ENCODE measurements at places on chromosomes 16 and 17.

- DNase-seq: no peak
Observed at GRCh38 chr17:81964081-81964849, 3.3 kb upstream of the NOTUM start.

- DNase-seq: peak; percentile 20
Observed at GRCh38 chr16:30623536-30624283, 13.5 kb upstream of the ZNF689 start.

DNA sequence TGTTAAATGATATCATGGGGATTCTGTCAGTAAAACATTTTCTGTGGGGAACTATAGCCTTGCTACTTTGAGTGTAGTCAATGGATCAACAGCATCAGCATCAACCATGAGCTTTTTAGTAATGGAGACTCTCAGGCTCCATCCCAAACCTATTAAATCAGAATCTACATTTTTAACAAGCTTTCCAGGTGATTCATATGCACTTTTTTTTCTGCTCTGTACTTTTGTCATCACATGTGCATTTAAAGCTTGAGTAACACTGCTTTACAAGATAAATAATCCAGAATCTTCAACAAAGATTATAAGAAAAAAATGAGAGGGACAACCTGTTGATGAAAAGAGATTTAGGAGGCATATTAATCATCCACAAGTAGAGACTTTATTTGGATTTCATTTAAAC is 23.5 kb downstream of the NUP93 start:
- no peak for DNase-seq

- no peak for DNase-seq
Observed at GRCh38 chr17:55652825-55653224, 69.8 kb downstream of the TMEM100 start.

- DNase-seq: peak; percentile 97
Observed at GRCh38 chr17:2192367-2193057, 111.1 kb downstream of the SMG6 start.

DNA sequence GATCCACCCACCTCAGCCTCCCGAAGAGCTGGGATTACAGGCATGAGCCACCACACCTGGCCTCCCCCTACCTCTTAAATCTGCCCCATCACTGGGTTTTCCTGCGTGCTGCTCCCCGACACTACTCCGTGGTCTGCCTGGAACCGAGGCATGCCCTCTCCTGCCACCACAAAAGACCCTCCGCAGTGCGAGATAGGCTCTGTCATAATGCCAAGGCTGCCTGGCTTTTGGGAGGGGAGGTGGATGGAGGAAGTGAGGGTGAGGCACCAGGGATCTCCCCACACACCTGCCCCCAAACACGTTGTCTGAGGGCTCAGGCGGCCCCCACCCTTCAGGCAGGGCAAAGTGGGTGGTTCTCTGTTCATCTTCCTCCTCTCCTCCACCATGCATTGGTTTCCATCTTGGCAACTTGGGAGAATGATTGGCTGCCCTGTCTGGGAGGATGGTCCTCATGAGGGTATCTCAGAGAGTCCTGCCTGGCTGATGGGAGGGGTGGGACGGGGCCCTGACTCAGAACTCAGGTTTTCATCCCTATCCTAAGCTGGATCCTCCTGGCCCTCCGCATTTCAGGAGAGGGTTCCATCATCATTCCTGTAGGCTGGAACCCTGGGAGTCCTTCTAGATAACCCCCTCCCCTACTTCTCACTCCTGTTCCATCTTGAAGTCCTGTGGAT is 23.2 kb downstream of the IGFBP4 start:
- DNase-seq: no peak

GRCh38 chr17:1413281-1413791 is 13.3 kb upstream of the YWHAE start:
- peak; percentile 69 for DNase-seq

GRCh38 chr16:11901091-11901490 is 14.7 kb downstream of the GSPT1 start:
- no peak for DNase-seq

- DNase-seq: peak; percentile 44
Observed at GRCh38 chr17:28426081-28426519, 20.1 kb upstream of the SLC46A1 start.

GRCh38 chr16:89505204-89506112 is 2.7 kb upstream of the SPG7 start:
- peak; percentile 98 for DNase-seq

DNA sequence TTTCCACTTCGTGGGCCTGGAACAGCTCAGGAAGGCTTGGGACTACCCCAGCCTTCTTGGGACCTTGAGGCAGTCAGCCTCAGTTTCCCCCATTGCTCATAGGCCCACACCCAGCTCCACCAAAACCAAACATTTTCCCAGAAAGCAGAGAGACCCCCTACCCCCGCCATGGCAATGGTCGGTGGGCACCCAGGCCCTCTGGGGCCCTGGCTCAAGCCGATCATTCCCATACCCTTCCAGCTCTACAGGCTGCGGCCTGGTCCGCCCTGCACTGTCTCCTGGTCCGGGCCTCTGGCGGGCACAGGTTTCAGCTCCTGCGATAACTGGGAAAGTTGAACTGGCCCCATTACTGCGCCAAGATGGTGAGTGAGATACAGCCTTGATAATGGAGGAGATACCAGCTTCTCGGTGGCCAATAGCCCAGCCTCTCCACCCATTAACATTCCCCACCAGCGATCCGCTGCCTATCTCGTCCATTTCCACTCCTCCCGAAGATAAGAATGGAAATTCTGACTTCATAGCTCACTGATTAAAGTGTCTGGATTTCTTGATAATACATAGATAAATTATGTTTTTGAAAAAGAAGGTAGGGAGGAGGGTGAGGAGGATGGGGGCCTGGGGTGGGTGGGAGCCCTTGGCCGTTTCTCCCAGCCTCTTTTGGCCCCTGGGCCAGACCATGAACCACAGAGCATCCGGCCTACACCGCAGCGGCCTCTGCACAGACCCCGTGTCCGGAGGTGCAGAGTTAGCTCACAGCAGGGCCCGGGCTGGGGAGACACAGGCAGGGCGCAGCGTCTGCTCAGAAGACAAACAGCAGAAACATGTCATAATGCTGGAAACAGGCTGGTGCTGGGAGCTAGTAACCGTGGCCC is 11.6 kb downstream of the ZFPM1 start:
- DNase-seq: peak; percentile 91

DNA sequence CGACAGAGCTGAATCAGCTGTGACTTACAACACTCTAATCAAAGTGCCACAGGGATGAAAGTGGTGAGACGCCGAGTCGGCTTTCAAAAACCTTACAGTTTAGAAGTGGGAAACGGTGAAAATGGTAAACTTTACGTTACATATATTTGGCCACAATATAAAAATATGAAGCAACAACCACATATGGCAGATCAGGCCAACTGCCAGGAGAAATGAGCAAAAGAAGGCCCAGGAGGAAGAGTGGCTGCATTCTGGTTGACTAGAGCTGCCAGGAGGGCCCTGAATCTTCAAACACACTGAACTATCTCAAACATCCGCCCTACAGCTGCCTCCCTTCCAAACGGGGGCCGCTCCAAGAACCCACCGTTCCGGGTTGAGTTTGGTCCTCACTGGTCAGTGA is 56.3 kb downstream of the MRM3 start:
- DNase-seq: no peak
